Activated T-cell treated with anti-CD3 and anti-CD28 coated beads, Interleukin-2, amount 50 U/mL, for 72 hours (primary cell): ENCODE measurements at places on chromosomes 11 and 22. TPM values are rescaled to one million over a fixed set of nuclear protein-coding genes. Genes with fewer than 3 reads are reported as not detected.

DNA sequence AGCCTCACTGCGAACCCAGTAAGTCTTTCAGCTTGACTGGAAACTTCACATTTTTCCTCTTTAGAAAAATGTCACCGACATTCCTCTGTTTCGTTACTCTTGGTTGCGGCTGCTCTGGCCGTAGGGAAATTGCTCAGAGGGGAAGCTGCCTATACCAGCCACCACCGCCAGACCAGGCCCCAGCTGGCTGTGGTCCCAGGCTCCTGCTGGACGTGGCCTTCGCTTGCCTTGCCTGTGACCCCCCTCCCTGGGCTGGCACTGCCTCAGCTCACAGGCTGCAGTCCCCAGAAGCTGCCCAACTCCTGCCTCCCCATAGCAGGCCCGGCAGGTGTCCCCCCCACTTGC lies 197.8 kb downstream of the MN1 start:
- no peak for DNase-seq
- H3K36me3 ChIP-seq = no peaks in the 10 kb centered on the region
- H3K27me3 ChIP-seq = no peaks in the 10 kb centered on the region
- H3K4me1 ChIP-seq = no peaks in the 10 kb centered on the region
- no peak overlapping the region for H3K27ac ChIP-seq
- no peak overlapping the region for H3K4me3 ChIP-seq

DNA sequence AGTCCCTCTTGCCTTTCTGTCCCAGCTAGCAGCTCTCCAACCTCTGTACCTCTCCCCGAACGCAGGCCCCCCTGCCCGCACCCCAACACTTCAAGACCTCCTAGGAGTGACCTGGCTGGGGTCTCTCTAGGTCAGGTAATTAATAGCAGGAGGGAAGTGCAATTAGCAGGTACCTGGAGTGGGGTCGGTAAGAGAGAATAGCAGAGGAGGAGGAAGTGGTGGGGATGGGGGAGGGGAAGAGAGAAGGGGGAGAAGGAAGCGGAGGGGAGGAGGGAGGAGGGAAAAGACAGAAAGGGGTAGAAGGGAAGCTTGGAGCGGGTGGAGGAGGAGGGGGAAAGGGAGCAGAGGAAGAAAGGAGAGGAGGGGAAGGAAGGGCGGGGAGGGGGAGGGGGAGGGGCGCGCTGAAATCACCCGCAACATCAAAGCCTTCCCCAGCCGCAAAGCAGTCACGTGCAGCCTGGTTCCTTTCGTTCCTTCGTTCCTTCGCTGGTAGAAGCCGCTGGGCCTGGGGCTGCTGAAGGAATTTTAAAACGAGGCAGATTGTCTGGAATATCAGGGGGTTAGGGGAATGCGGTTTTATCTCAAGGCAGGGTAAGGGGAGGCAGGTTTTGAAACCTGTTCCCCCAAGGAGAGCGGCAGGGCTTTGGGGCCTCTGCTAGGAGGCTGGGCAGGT lies 29.3 kb upstream of the TCF20 start:
- H3K4me1 ChIP-seq = peaks cover 70% of the 10 kb centered on the region
- no peaks in the 10 kb centered on the region for H3K27me3 ChIP-seq
- peak; percentile 39 for DNase-seq
- no peak overlapping the region for H3K27ac ChIP-seq

DNA sequence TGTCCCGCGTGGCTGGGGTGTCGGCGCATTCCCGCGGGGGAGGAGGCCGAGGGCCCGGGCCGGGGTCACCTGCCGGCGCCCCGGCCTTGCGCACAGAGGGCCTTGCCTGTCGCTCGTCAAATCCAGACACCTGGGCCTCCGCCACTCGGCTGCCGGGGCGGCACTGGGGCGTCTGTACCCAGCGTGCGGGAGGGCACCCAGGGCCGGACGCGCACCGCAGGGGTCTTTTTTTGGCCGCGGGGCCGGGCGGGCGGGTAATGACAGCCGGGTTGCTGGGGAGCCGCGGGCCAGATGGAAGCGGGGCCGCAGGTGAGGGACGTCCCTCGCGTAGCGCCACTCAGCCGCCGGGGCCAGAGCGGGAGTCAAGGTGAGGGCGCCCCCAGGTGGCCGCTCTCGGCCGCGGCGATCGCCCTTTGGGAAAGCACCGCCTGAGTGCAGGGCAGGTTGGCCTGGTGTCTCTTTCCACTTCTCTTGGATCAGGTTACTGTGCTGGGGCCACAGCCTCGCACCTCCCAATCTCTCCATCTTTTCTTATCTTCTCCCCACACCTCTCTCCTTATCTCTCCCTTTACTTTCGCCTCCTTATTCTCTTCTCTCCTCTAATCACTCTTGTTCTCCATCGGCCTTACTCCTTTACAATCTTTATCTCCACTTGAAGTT lies 3.5 kb downstream of the PHLDB1 start:
- H3K36me3 ChIP-seq = no peaks in the 10 kb centered on the region
- peak overlapping the region; percentile 85 for H3K4me3 ChIP-seq
- peak; percentile 93 for DNase-seq
- H3K27ac ChIP-seq = no peak overlapping the region

- H3K4me3 ChIP-seq = no peak overlapping the region
- no peaks in the 10 kb centered on the region for H3K4me1 ChIP-seq
- H3K27ac ChIP-seq = no peak overlapping the region
- no peaks in the 10 kb centered on the region for H3K36me3 ChIP-seq
- H3K27me3 ChIP-seq = no peaks in the 10 kb centered on the region
- no peak for DNase-seq
These were observed 1126.7 kb upstream of the CCDC90B start for GRCh38 chr11:84412862-84413261.

DNA sequence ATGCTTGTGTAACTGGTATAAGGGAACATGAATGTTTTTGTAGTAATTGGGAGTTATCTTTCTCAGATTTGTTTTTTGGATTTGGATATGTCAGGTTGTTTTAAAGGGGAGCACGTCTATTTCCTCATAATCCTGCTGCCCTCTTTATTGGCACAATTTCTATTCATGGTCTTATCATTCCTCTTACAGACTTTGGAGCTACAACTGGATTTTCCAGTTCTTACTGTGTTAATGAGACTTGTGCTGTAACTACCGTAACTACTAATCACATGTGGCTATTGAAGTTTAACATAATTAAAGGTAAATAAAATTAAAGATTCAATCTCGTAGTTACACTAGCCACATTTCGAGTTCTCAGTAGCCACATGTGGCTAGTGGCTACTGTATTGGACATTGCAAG lies 1.9 kb downstream of the FDX1 start:
- peaks cover 66% of the 10 kb centered on the region for H3K4me1 ChIP-seq
- peaks cover 3% of the 10 kb centered on the region for H3K36me3 ChIP-seq
- peak overlapping the region; percentile 99 for H3K27ac ChIP-seq
- H3K27me3 ChIP-seq = no peaks in the 10 kb centered on the region
- peak overlapping the region; percentile 99 for H3K4me3 ChIP-seq

DNA sequence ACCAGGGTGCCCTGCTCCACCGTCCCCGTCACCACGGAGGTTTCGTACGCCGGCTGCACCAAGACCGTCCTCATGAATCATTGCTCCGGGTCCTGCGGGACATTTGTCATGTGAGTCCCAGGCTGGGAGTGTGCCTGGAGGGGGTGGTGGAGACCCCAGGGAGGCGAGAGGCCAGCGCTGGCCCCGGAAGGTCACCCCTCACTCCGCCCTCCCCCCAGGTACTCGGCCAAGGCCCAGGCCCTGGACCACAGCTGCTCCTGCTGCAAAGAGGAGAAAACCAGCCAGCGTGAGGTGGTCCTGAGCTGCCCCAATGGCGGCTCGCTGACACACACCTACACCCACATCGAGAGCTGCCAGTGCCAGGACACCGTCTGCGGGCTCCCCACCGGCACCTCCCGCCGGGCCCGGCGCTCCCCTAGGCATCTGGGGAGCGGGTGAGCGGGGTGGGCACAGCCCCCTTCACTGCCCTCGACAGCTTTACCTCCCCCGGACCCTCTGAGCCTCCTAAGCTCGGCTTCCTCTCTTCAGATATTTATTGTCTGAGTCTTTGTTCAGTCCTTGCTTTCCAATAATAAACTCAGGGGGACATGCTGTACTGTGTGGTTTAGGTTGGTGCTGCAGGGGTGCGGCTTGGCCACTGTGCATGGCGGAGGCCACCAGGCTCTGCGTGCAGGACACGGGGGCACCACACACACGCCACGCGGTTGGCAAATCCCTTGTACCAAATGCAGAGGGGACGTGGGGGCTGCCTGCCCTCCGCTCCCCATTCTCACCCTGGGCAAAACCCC lies 35.4 kb downstream of the MUC2 start:
- H3K4me1 ChIP-seq = no peaks in the 10 kb centered on the region
- H3K27me3 ChIP-seq = no peaks in the 10 kb centered on the region
- H3K4me3 ChIP-seq = no peak overlapping the region
- DNase-seq = no peak
- H3K36me3 ChIP-seq = no peaks in the 10 kb centered on the region

- no peak for DNase-seq
- H3K27me3 ChIP-seq = no peaks in the 10 kb centered on the region
- no peaks in the 10 kb centered on the region for H3K36me3 ChIP-seq
These were observed 6.9 kb downstream of the SHISAL1 start for GRCh38 chr22:44305888-44306287.

GRCh38 chr22:35392357-35392756 lies 7.6 kb upstream of the MCM5 start:
- no peak overlapping the region for H3K4me3 ChIP-seq
- peaks cover 8% of the 10 kb centered on the region for H3K27me3 ChIP-seq
- no peak overlapping the region for H3K27ac ChIP-seq
- H3K36me3 ChIP-seq = no peaks in the 10 kb centered on the region
- DNase-seq = no peak

DNA sequence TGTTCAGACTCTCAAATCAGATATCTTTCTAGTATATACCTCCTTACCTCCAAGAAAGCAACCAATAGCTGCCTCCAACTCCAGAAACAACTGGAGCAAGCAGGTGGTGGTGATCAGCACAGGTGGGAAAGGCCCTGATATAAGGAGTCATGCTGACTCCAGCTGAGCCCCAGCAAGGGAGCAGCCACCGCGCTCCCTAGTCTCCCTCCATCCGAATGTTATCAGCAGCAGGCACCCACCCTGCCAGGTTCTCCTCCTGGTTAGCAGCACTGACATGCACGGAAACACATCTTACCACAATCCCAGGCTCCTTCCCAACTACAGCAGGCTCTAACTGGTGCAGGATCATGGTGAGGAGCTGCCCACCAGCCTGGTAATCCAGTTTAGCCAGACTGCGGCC lies 18.5 kb upstream of the STK33 start:
- no peak overlapping the region for H3K4me3 ChIP-seq
- no peaks in the 10 kb centered on the region for H3K36me3 ChIP-seq
- DNase-seq = no peak
- no peaks in the 10 kb centered on the region for H3K4me1 ChIP-seq
- no peak overlapping the region for H3K27ac ChIP-seq

GRCh38 chr11:11426226-11426952 lies 73.3 kb upstream of the CSNK2A3 start:
- DNase-seq = no peak
- H3K36me3 ChIP-seq = no peaks in the 10 kb centered on the region
- no peak overlapping the region for H3K4me3 ChIP-seq
- H3K4me1 ChIP-seq = no peaks in the 10 kb centered on the region

- no peaks in the 10 kb centered on the region for H3K27me3 ChIP-seq
- H3K36me3 ChIP-seq = no peaks in the 10 kb centered on the region
- no peak for DNase-seq
- H3K4me3 ChIP-seq = no peak overlapping the region
- H3K4me1 ChIP-seq = no peaks in the 10 kb centered on the region
- H3K27ac ChIP-seq = no peak overlapping the region
These were observed 91.6 kb downstream of the LDLRAD3 start for GRCh38 chr11:36035454-36035853.

GRCh38 chr11:127003260-127003981 lies 2.9 kb upstream of the KIRREL3 start:
- no peak overlapping the region for H3K27ac ChIP-seq
- H3K36me3 ChIP-seq = no peaks in the 10 kb centered on the region
- H3K4me3 ChIP-seq = no peak overlapping the region
- no peaks in the 10 kb centered on the region for H3K4me1 ChIP-seq
- peaks cover 14% of the 10 kb centered on the region for H3K27me3 ChIP-seq
- DNase-seq = peak; percentile 2

DNA sequence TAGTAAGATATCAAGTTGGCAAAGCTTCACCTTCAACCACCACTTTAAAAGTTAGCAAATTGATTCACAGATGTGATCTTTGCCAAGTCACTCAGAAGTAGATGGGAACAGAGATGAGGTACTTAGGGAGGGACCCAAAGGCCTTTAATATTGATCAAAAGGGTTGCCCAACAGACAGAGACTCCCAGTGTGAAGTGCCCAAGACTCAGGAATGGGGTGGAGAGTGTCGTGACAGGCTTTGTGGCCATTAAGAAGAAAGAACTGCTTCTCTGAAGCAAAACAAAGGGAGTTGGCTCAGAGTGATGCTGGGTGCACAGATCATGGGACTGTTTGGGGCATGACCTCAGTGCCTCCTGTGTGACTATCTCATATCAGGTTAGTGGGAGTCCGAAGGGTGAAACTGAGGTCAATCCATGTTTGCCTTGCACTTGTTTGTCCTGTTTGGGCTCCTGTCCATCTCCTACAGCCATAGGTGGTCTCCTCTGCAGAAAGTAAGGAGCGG lies 132.3 kb downstream of the APIP start:
- no peak overlapping the region for H3K27ac ChIP-seq
- DNase-seq = no peak
- H3K27me3 ChIP-seq = peaks cover 30% of the 10 kb centered on the region
- no peak overlapping the region for H3K4me3 ChIP-seq

GRCh38 chr11:79249295-79249993 lies 191.4 kb downstream of the TENM4 start:
- H3K4me1 ChIP-seq = no peaks in the 10 kb centered on the region
- no peak for DNase-seq
- no peaks in the 10 kb centered on the region for H3K27me3 ChIP-seq
- H3K27ac ChIP-seq = no peak overlapping the region
- H3K4me3 ChIP-seq = no peak overlapping the region

- H3K4me3 ChIP-seq = no peak overlapping the region
- DNase-seq = no peak
- no peaks in the 10 kb centered on the region for H3K27me3 ChIP-seq
- no peak overlapping the region for H3K27ac ChIP-seq
- no peaks in the 10 kb centered on the region for H3K4me1 ChIP-seq
These were observed 84.1 kb downstream of the BBOX1 start for GRCh38 chr11:27124514-27125264.

DNA sequence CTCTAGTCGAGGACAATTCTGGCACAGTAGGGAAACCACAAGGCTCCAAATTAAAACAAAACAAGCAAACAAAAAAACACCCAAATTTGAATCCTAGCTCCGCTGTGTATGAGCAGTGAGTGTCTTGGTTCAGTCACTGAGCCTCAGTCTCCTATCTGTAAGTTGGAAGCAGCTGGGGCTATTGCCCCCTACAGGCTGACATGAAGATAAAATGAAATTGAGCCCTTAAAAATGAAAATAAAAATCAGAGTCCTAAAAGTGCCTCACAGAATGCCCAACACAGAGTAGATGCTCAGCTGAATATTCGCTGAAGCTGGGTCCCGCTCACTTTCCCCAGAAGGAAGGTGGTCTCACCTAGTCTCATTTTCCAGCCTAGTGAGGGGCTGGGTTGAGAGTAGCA lies 65.2 kb downstream of the PDE2A start:
- no peak overlapping the region for H3K27ac ChIP-seq
- peak; percentile 15 for DNase-seq
- no peaks in the 10 kb centered on the region for H3K36me3 ChIP-seq
- H3K4me1 ChIP-seq = no peaks in the 10 kb centered on the region

- no peaks in the 10 kb centered on the region for H3K36me3 ChIP-seq
- no peaks in the 10 kb centered on the region for H3K27me3 ChIP-seq
- H3K4me3 ChIP-seq = no peak overlapping the region
- peaks cover 21% of the 10 kb centered on the region for H3K4me1 ChIP-seq
These were observed 5.7 kb upstream of the MYBPC3 start for GRCh38 chr11:47357985-47358730.

SF1 gene
- total RNA-seq = 337 TPM

MRGPRX4 gene
- not detected for total RNA-seq

E2F8 gene
- 15.7 TPM for total RNA-seq

C11orf86 gene
- total RNA-seq = not detected

OTOG gene
- total RNA-seq = not detected

CBLIF gene
- not detected for total RNA-seq

HMOX1 gene
- 0.34 TPM for total RNA-seq

PAMR1 gene
- total RNA-seq = not detected
